Endothelial cell of coronary artery (primary cell): ENCODE measurements at places on chromosomes 1 and 21. TPM values are rescaled to one million over a fixed set of nuclear protein-coding genes. Genes with fewer than 3 reads are reported as not detected.

SDC3 gene
- total RNA-seq: 8.9 and 11.8 TPM in 2 replicates

WDR47 gene
- total RNA-seq: 18.7 and 19.9 TPM in 2 replicates

IGSF9 gene
- under 0.01 TPM in 2 replicates for total RNA-seq

POLR3C gene
- 26.2 and 27.8 TPM in 2 replicates for total RNA-seq

NPL gene
- total RNA-seq: 0.54 and 1.0 TPM in 2 replicates

IL22RA1 gene
- total RNA-seq: under 0.01 TPM in 1 of 2 replicates, not detected in the other

C2CD4D gene
- not detected in 2 replicates for total RNA-seq

LAMC1 gene
- 414 and 644 TPM in 2 replicates for total RNA-seq

NCAM2 gene
- 0.38 and 0.90 TPM in 2 replicates for total RNA-seq

GPR25 gene
- total RNA-seq: not detected in 2 replicates

B3GALT2 gene
- total RNA-seq: 1.3 TPM in 1 of 2 replicates, not detected in the other

AMY1B gene
- total RNA-seq: not detected in 2 replicates

SYPL2 gene
- total RNA-seq: not detected in 2 replicates

KLHDC9 gene
- total RNA-seq: 0.66 and 1.1 TPM in 2 replicates

LCE2A gene
- total RNA-seq: not detected in 2 replicates

KCNA3 gene
- not detected in 2 replicates for total RNA-seq

ESPN gene
- 0.45 and 0.85 TPM in 2 replicates for total RNA-seq

DRAXIN gene
- total RNA-seq: 0.09 and 1.4 TPM in 2 replicates

MPL gene
- total RNA-seq: not detected in 2 replicates

HCN3 gene
- total RNA-seq: 0.56 and 0.90 TPM in 2 replicates

SPRR2F gene
- total RNA-seq: not detected in 2 replicates

ADORA3 gene
- total RNA-seq: not detected in 2 replicates

NLRP3 gene
- total RNA-seq: under 0.01 TPM in 1 of 2 replicates, not detected in the other

APCS gene
- total RNA-seq: not detected in 2 replicates

LEFTY1 gene
- not detected in 2 replicates for total RNA-seq

SLC6A17 gene
- total RNA-seq: 0.27 TPM in 1 of 2 replicates, not detected in the other

CD1B gene
- not detected in 2 replicates for total RNA-seq

PTPRF gene
- 120 and 266 TPM in 2 replicates for total RNA-seq

ITLN2 gene
- total RNA-seq: 0.18 and 1.3 TPM in 2 replicates

HLCS gene
- total RNA-seq: 10.7 and 16.6 TPM in 2 replicates

JTB gene
- total RNA-seq: 87.4 and 92.9 TPM in 2 replicates

DIO1 gene
- not detected in 2 replicates for total RNA-seq

TMEM222 gene
- 22.1 and 27.0 TPM in 2 replicates for total RNA-seq

THEM5 gene
- not detected in 2 replicates for total RNA-seq

SIK1 gene
- total RNA-seq: 1.9 and 10.4 TPM in 2 replicates

PHLDA3 gene
- 50.0 and 55.7 TPM in 2 replicates for total RNA-seq
